ENCODE measurements at places on chromosomes 2 and 18.

GRCh38 chr18:58792086-58792485 is 72.6 kb upstream of the ZNF532 start:
- no peaks in the 10 kb centered on the region for H3K36me3 ChIP-seq
- no peak overlapping the region for H3K4me3 ChIP-seq
- no peaks in the 10 kb centered on the region for H3K27me3 ChIP-seq
- H3K4me1 ChIP-seq = peaks cover 22% of the 10 kb centered on the region
- DNase-seq = no peak
- no peak overlapping the region for H3K27ac ChIP-seq

DNA sequence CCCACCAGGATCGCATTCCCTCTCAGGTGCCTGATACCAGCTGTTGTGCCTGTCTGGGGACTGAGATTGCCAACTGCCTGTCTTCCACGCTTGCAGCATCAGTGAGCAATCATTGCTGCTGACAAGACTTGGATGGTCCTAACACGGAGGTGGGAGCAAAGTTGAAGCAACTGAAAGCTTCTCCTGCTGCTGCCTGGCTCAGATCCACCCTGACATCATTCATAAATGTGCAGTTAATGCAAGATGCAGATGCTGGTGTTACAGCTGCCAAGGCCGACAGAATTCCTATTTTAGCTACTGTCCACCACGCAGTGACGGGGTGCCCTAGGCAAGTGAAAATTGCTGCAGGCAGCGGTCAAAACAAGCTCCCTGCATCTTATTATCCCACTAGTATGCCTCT is 131.4 kb downstream of the VWC2L start:
- H3K4me1 ChIP-seq = no peaks in the 10 kb centered on the region
- DNase-seq = peak; percentile 36
- no peak overlapping the region for H3K27ac ChIP-seq
- H3K4me3 ChIP-seq = no peak overlapping the region

DNA sequence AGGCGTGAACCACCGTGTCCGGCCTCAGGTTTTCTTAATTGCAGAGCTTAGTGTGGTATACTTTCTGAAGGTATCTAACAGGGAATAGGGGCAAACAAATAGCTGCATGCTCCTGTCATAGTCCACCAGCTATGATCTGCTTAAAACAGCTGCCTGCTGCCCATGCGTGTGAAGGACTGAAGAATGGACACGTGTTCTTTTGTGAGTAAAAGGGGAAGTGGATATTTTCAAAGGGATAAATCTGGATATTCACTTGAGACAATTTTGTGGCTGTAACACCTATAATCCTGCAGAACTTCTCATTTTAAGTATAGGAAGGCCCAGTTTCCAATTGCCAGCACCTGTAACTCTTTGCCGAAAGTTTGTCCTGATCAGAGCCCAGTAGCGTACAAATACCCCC is 44.7 kb downstream of the TRPM8 start:
- no peak overlapping the region for H3K27ac ChIP-seq
- H3K4me3 ChIP-seq = no peak overlapping the region
- no peaks in the 10 kb centered on the region for H3K4me1 ChIP-seq
- H3K36me3 ChIP-seq = no peaks in the 10 kb centered on the region

DNA sequence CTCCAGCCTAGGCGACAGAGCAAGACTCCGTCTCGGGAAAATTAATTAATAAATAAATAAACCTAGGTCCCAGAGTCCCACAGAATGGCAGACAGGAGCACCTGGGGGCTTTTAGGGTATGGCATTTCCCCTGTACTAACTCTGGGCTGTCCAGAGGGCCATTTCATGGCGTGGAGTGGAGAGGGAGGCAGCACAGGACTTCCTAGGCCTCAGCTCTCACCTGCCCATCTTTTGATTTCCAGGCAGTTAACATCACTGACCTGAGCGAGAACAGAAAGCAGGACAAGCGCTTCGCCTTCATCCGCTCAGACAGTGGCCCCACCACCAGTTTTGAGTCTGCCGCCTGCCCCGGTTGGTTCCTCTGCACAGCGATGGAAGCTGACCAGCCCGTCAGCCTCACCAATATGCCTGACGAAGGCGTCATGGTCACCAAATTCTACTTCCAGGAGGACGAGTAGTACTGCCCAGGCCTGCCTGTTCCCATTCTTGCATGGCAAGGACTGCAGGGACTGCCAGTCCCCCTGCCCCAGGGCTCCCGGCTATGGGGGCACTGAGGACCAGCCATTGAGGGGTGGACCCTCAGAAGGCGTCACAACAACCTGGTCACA is 5.1 kb downstream of the IL1RN start:
- H3K27ac ChIP-seq = no peak overlapping the region
- no peaks in the 10 kb centered on the region for H3K36me3 ChIP-seq
- H3K27me3 ChIP-seq = no peaks in the 10 kb centered on the region
- H3K4me1 ChIP-seq = no peaks in the 10 kb centered on the region
- no peak for DNase-seq

DNA sequence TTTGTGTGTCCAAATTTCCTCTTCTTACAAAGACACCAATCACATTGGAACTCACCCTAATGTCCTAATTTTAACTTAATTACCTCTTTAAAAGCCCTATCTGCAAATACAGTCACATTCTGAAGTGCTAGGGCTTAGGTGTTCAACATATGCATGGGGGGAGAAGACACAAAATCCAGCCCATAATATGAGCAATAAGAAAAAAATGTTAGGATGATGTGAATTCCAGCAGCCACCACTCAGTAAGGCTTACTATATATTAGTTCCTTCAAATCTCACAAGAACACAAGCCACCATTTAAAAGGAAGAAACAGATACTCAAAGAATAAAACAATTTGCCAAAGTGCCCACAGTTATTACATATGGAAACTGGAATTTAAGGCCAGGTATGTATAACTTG is 285.7 kb downstream of the EPHA4 start:
- no peak for DNase-seq
- no peak overlapping the region for H3K4me3 ChIP-seq
- H3K4me1 ChIP-seq = no peaks in the 10 kb centered on the region
- H3K36me3 ChIP-seq = no peaks in the 10 kb centered on the region

DNA sequence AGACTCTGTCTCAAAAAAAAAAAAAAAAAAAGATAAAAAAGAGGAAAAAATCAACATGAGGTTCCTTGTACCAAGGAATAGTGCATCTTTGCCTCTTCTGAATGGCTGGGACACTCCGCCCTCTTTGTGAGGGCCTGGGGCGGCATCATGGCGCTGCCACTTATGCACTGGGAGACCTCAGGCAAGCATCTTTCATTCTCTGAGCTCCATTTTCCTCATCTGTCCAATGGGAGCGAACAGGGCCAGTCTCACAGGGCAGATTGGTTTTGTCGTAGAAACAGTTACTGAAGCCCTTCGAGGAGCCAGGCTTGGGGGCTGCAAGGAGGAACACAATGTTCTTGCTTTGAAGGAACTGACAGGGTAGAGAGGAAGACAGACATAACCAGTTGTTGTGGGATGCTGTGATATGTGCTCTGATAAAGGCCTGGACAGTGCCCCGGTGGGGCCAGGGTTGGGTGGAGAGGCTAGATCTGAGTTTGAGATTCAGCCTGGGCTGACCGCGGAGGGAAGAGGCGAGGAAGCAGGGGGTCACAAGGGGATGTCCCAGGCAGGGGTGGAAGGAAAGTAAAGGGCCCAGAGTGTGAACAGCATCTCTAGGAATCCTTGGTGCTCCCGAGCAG is 14.1 kb downstream of the ZFP36L2 start:
- no peaks in the 10 kb centered on the region for H3K36me3 ChIP-seq
- no peak for DNase-seq
- H3K27ac ChIP-seq = no peak overlapping the region
- H3K4me3 ChIP-seq = no peak overlapping the region
- no peaks in the 10 kb centered on the region for H3K27me3 ChIP-seq

GRCh38 chr2:189178054-189178453 is 1.5 kb downstream of the COL5A2 start:
- H3K27ac ChIP-seq = peak overlapping the region; percentile 77
- H3K4me1 ChIP-seq = no peaks in the 10 kb centered on the region
- H3K36me3 ChIP-seq = no peaks in the 10 kb centered on the region

GRCh38 chr18:25510096-25510495 is 158.1 kb upstream of the ZNF521 start:
- no peak overlapping the region for H3K27ac ChIP-seq
- no peak overlapping the region for H3K4me3 ChIP-seq
- H3K27me3 ChIP-seq = no peaks in the 10 kb centered on the region
- no peak for DNase-seq

Data from stomach (tissue), 19 donors.